ENCODE measurements at places on chromosomes 6 and 20.

DNA sequence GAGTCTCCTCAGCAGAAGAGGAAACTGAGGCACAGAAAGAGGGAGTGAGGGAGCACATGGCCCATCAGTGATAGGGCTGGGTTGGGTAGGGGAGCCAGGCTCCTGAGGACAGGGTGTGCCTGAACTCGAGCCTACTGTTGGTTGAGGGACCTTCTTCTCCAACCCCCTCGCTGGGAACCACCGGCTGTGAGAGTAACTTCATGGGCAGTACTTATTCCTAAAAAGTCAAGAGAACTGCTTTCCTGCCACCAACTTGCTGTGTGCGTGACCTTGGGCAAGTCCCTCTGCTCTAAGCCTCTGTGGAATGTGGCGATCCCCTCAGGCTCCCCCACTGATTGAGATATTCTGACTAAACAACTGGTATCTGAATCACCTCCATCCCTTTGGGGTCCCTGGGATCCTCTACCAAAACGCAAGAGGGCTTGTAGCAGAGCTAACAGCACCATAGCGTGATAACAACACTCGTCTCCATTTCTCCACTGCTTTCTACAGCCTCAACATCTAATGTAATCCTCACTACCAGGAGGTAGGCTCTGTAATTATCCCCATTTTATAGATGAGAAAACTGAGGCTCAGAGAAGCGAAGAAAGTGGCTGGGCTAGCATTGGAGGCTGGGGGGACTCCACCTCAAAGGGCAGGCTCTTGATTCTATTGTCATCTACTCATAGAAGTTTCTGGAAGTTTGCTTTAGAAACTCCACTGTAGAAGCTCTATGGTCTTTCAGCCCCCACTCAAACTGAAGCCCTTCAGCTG lies 76.0 kb downstream of the JPH2 start:
- ATAC-seq = no peak

GRCh38 chr20:14434384-14435136 lies 97.1 kb upstream of the FLRT3 start:
- ATAC-seq = no peak

GRCh38 chr6:15352220-15352619 lies 106.4 kb downstream of the JARID2 start:
- ATAC-seq = no peak

DNA sequence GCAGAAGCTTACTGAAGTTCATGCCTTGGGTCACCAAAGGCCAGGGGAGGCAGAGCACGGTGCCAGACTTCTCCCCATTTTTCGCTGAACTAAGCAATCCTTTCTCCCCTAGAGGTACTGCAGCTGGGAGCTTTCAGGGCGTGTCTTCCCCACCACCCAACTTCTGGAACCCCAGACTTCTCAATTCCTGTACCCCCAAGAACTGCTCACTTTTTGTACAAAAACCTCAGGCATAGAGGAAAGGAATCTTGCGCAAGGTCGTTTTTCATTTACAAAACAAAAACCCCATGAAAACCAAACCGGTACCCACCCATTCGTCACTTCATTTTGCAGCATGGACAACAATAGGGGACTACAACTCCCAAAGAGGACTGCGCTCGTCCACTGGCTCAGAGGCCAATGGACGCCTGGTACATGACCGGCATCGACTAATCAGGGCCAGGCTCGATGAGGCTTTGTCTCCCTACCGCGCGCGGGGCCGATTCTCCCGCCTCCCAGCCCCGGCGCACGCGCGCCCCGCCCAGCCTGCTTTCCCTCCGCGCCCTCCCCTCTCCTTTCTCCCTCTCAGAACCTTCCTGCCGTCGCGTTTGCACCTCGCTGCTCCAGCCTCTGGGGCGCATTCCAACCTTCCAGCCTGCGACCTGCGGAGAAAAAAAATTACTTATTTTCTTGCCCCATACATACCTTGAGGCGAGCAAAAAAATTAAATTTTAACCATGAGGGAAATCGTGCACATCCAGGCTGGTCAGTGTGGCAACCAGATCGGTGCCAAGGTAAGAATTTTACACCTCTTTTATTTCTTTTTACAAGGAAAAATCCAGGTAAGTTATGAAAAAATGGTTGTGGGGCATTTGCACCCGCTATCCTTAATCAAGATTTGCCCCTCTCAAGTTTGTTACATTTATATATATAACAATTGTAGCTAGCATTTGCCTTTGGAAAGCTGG lies at the start of gene TUBB:
TSS of gene TUBB (plus strand) at position 562 of the 947 bp plus-strand sequence. CDS start at position 717, 155 bp downstream.
- peak; percentile 82 for ATAC-seq

DNA sequence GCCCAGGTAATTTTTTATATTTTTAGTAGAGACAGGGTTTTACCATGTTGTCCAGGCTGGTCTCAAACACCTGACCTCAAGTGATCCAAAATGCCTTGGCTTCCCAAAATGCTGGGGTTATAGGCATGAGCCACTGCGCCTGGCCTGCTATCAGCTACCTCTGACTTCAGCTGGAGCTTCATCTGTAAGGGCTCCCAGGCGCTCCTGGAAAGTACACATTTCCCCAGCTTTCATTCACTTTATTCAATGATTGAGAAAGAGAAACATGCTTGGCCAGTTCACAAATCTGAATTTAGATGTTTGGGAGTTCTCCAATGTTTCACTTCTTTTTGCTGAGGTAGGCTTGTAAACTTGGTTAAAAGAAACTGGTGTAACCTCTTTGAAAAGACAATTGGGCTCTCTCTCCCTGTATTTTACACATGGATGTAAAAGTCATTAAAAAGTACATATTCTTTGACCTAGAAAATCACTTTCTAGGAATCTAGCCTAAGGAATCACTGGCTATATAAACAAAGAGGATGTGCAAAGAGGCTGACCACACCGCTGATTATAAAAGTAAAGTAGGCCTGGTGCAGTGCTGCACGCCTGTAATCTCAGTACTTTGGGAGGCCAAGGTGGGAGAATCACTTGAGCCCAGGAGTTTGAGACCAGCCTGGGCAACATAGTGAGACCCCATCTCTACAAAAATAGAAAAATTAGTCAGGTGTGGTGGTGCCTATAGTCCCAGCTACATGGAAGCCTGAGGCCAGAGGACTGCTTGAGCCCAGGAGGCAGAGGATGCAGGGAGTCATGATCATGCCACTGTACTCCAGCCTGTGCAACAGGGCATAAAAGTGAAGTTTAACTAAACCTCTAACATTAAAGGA lies 128.9 kb downstream of the BACH2 start:
- no peak for ATAC-seq

DNA sequence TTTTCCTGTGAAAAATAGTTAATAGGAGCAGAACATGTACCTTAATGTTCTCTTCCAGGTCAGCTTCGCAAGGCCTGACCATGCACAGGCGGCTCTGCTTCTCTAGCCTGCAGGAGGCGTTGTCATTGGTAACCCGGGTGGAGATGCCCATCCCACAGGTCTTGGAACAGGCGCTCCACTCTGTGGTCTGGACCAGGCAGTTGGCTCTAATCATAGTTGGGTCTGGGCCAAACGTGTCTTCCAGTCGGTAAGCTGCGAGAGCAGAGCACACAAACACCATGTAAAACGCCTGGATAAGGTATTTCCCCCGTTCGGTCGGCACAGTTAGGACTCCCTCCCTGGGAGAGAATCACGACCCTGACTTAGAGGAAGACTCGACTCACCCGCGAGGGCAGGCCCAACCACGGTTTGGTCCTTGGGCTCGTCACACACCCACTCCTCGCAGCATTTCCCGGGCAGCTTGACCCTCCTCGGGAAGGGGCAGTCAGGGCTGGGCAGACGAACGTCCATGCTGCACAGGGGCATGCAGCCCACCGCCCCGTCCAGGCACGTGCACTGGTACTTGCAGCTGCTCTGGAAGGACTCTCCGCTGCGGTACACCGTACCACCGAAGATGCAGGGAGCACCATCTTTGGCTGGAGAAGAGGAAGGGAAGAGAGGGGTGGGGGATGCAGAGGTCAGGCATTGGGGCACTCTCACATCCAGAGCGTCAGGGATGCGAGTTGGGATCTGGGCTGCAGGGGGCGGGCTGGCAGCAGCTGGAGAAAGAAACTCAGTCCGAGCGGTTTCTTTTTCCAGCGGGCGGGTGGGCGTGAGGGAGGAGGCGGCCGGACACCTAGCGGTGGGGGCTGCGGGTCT lies 1.0 kb downstream of the CCN2 start:
- peak; percentile 54 for ATAC-seq

DNA sequence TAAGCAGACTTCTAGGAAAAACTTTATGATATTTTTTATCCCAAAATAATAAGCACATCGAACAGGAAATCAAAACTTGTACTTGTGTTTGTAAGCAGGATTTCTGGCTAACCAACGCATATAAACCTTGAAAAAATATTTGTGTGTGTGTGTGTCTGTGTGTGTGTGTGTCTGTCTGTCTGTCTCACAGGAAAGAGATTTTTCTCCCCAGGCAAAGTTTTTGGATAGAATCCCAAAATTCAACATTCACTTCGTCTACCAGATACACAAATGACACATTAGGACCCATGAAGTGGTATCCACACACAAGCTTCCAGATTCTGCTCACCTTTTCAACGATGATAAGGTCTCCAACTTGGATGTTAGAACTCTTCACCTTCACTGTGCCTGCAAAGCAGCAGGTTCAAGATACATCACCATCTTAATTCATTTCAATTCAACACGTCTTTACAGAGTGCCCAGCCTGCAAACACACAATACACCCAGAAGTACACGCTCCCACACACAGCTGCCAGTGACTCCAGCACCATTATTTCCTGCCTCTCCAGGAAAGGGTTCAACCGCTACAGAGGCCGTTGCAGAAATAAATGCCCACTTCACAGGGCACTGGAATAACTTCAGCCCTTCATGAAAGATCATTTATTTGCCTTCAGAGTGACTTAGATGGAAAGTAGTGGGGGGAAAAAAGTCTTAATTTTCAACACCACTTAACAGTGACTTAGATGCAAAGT lies 70.9 kb downstream of the ATP9A start:
- no peak for ATAC-seq

GRCh38 chr6:158803733-158804143 lies 15.4 kb downstream of the EZR start:
- peak; percentile 88 for ATAC-seq

Data from stimulated activated memory B cell treated with anti-CD40 and anti-IgM and Interleukin-4, amounts not matched to agents 10 μg/mL and 1 μg/mL and 100 μg/mL, for 72 hours (primary cell).